Stimulated activated CD8-positive, alpha-beta memory T cell treated with anti-CD3 and anti-CD28 coated beads, Interleukin-4, amount 100 ng/mL, for 24 hours (primary cell): ENCODE measurements at places on chromosomes 5 and 9.

DNA sequence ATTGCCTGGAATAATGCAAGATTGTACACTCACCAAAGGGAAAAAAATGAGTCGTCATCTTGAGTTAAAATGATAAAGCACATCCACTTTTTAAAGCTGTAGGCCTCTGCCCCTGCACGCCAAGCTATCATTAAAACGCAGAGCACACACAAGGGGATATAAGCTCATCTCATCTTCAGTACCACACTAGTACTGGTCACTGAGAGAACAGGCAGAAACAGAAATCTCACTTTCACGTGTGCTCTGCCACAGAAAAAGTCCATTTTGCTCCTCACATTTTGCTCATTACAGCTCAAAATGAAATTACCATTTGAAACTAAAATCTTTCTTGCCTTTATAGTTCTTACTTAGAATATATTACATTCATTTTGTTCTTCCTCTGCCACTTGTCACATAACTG lies 99.2 kb upstream of the SLC30A5 start:
- no peak for DNase-seq

DNA sequence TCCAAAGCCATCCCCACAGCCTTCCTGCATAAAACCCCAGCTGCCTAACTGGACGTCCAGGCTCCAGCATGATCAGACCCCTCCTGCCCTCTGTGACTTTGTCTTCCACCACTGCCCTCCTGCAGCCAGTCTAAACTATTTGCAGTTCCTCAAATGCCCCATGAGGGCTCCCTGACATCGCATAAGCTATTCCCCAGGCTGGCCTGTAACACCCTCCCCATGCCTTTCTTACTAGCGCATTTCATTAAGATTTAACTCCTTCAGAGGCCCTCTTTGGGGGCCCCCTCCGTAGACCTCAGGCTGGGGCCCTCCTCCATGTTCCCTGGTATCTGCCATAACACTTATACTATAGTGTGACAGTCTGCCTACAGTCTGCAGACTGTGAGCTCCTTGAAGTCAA lies 15.5 kb upstream of the SMIM23 start:
- no peak for DNase-seq

DNA sequence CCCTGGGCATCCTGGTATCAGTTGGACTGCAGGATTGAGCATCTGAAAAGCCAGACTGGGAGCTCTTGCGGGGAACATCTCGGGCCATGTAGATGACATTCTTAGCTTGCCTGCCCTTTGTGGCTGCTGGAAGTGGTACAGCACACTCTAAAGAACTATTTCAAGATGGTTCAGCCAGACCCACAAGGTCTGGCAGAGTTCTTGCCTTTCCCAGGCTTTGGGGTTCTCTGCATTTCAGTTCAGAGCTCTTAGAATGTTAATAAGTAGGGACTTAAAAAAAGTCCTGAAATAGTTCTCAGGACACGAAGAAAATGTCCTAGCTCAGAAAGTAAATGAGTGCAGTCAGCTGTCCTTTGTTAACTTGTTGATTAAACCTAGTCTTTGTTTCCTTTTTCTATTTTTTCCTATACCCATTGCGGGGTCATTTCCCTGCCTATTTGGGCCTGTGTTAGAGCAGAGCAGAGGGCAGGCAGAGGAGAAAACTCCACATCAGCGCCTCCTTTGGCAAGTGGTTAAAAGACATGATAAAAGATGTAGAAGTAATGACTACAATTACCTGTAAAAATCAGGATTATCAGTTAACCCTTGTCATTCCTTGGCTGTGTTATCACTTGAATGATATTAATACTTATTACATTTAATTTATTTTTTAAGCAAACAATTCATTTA lies 291.5 kb downstream of the ZSWIM6 start:
- DNase-seq: no peak

DNA sequence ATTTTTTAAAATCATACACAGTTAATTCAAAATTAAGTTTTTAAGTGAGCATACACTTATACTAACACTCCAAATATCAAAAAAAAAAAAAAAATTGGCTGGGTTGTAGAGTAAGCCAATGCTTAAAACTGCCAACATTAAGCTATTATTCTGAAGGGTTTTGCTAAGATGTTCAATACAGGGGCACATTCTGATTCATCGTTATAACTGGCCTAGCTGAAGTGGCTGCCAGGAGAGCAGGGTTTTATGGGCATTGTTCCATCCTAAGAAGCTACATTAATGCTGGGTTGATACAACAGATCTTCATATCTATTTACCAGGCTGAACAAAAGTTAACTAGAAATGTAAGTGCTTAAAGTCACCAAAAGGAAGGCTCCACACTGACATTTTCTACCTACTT lies 13.4 kb downstream of the ELAVL2 start:
- no peak for DNase-seq

GRCh38 chr5:99179206-99179605 lies 250.4 kb upstream of the CHD1 start:
- DNase-seq: no peak

- no peak for DNase-seq
Measured at GRCh38 chr9:123318202-123318601, 37.8 kb upstream of the CRB2 start.

DNA sequence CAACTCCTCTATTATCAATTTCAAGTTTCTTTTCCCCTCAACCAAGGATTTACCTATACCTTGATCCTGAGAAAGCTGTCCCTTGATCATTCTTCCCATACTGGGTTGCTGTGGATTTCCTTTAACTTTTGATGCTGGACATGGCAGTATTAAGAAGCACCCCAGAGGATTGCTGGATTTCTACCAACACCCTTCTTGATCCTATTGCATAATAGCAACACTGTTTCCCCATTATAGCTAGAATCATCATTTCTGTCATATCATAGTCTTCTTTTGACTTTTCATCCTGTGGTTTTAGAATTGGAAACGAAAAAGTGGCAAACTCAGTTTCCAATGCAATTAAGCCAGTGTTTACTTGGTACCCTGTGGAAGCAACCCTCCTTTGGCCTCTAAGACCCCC lies 154.9 kb downstream of the ARRDC3 start:
- no peak for DNase-seq

GRCh38 chr5:170581211-170581610 lies 77.4 kb downstream of the KCNIP1 start:
- DNase-seq: no peak

DNA sequence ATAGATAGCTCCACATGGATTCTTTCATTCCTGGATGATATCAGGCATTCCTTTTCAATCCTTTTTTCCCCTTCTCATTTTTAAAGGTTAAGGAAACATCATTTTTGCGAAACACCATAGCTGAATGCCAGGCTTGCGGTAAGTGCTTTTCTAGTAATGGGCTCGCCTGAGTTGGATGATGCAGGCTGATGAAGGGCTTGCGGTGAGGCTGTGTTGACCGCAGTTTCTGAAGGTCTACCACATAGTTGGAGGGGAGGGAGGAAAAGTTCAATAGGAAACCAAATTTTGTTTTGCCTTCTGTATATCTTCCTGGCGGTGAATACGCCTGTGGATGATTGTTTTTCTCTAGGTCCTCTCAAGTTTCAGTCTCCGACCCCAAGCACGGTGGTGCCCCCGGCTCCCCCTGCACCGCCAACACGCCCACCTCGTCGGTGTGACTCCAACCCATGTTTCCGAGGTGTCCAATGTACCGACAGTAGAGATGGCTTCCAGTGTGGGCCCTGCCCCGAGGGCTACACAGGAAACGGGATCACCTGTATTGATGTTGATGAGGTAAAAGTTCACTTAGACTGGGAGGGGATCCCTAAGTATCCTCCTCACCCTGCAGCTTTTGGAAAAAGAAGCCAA lies 24.3 kb downstream of the THBS4 start:
- no peak for DNase-seq

- DNase-seq: peak; percentile 56
Measured at GRCh38 chr5:157948738-157949410, 89.9 kb upstream of the CLINT1 start.

GRCh38 chr9:131337131-131337848 lies 47.8 kb downstream of the PLPP7 start:
- no peak for DNase-seq

GRCh38 chr5:8316608-8317280 lies 447.8 kb downstream of the MTRR start:
- DNase-seq: no peak
